ENCODE measurements at places on chromosomes 5 and 9.

- no peak for DNase-seq
These were observed 125.5 kb downstream of the EPB41L4A start for GRCh38 chr5:112293587-112293986.

DNA sequence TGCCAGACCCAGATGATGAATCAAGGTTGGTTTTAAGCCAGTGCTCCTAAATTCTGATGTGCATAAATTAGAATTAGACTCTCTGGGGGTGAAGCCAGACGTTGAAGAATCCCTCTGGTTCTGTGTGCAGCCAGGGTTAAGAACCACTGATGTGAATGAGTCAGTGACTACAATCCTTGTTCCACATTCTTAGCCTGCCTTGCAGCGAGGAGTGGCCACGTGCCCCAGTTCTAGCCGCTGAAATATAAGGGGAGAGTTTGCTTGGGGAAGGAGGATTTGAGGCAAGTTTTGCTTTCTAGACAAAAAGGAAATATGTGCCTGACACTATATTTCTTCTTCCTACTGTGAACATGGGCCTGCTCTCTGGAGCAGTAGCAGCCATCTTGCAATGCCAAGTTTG is 34.2 kb upstream of the MSH3 start:
- no peak for DNase-seq

DNA sequence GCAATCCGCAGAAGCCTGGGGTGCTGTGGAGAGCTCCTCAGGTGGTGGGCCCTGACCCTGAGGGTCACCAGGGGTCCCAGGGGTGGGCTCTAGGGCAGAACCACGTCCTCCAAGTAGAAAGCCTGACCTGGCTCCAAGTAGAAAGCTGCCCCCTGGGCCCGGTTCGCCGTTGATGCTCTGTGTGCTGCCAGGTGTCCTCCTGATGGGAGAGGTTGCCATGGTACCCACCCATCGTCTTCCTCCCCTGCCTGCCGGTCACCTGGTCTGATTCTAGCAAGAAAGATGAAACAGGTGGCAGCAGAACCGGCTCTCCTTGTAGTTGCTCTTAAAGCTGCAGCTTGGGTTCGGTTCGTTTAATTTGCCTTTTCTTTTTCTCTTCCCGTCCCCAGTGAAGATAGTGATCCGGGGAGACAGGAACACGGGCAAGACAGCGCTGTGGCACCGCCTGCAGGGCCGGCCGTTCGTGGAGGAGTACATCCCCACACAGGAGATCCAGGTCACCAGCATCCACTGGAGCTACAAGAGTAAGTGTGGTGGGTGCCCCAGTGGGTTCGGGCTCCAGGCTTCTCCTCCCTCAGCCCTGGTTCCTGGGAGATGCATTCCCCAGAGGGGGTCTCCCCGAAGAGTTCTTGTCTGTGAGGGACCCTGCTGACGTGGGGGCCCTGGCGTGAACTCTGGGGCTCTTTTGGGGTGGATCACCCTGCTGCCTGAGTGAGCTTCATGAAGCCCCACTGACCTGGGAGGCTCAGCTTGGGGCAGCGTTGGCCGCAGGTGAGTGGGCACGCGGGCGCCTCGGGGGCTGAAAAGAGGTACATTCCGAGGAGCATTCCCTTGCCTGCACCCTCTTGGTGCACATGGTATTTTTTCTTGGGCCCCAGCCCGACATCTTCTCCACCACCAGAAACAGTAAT is 15.6 kb downstream of the RABL6 start:
- no peak for DNase-seq

DNA sequence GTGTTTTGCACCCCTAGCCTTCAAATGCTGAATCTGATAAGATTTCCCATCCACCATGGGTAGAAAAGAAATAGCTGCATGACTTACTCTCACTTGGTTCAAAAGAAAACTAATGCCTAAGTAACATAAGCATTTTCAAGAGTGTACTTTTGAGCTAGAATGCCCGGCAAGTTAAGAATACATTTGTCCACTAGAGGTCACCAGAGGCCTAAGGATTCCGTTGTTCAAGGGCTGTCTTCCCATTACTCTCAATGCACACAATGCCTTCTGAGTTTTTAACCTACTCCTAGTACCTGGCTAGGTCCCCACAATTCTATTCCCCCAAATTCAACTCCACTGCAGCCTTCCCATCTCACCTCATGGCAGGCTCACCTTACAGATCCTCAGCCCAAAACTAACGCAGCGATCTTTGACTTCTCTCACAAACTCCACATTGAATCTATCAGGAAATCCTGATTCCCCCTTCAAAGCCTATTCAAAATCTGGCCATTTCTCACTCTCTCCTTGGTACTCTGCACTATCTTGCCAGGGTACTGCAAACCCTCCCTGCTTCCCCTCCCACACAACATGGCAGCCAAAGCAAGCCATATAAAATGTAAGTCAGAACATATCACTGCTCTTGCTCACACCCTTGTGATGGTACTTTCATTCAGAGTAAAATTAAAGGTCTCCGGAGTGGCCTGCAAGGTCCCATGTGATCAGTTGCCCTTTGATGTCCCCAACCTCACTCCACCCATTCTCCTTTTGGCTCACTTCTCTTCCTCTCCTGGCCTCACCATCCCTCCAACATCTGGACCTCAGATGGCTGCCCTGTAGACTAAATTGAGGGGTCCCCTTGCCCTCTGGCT is 13.4 kb downstream of the OXCT1 start:
- no peak for DNase-seq

GRCh38 chr5:102341681-102342288 is 45.7 kb upstream of the SLCO4C1 start:
- no peak for DNase-seq

DNA sequence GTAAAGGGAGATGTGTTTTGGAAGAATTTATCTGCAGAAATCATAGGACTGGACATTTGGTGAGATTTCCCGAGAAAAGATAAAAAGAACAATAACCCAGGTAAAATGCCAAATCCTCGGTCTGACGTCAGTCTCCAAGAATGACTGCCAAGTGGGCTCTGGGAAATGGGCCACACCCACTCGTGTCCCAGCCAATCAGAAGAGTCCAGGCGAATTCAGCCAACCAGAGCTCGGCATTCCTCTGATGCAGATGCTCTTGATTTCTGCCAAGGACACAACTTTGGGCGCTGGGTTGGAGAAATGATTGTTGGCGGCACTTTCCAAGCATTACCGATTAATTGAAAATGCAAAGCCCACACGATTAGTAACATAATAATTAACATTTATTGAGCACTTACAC is 73.3 kb downstream of the FGF18 start:
- no peak for DNase-seq

GRCh38 chr5:140243706-140244250 is 59.1 kb downstream of the PFDN1 start:
- DNase-seq: no peak

Data from stimulated activated CD8-positive, alpha-beta memory T cell treated with anti-CD3 and anti-CD28 coated beads, Interleukin-15, amount 100 ng/mL, for 48 hours (primary cell).